Anterior cingulate cortex (tissue), 58 donors: ENCODE measurements at places on chromosomes 1 and 21.

- no peak for DNase-seq
Observed at GRCh38 chr1:48807554-48808260, 31.0 kb upstream of the BEND5 start.

DNA sequence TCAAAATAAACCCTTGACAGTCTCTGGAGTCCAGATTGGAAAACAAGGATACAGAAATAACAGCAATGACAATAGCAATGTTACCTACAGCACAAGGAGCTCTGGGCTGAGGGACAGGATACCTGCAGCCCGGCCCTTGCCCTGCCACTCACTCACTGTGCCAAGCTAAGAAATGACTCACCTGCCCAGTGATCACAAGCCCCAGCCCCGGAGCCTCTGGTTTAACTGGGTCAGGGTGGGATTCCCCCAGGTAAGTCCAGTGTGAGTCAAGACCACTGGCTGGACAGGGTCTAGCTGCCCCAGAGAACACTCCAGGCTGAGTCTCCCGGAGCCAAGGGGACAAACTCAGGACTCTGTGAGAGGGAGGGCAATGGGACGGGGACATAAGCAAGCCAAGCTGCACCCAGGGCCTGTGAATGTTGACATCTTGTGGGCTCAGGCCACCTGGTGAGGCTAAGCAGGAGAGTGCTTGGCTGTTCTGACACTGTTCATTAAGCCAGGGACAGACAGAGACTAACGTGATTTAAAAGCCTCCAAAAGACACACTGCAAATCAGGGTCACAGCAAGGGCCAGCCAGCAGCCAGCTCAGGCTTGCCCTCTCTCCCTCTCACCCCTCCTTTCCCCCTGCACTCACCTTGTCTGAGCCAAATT lies 64.1 kb downstream of the MIS18A start:
- DNase-seq = no peak

GRCh38 chr21:38813547-38813946 lies 7.8 kb downstream of the ETS2 start:
- DNase-seq = no peak

DNA sequence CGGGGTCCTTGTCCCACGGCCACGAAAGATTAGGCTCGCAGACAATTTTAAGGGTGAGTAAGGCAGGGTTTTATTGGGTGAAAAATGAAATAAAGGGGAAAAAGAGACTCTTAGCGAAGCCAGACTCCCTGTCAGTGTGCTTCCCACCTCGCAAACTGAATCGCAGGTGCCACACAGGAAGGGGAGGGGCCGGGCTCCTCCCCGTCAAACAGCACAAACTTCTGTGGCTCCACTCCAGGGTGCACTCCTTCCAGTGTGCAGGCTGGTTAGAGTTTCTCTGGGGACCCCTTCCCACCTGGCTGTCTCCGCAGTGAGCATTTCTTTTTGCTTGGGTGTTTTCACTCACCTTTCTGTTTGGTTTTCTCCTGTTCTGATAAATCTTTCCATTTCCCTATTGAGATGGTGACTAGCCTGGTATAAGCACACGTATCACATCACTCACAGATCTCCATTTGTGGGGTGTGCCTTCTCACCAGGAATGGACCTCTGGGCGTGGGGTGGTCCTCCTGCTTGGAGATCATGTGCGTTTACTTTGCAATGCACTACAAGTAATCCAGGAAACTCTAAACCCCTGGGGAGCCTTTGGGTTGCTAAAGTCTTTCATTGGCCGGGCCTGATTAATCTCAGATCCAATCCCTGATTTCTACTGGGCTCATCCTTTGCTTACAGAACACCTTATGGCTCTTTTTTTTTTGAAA lies 37.6 kb upstream of the GALNT2 start:
- DNase-seq = no peak

DNA sequence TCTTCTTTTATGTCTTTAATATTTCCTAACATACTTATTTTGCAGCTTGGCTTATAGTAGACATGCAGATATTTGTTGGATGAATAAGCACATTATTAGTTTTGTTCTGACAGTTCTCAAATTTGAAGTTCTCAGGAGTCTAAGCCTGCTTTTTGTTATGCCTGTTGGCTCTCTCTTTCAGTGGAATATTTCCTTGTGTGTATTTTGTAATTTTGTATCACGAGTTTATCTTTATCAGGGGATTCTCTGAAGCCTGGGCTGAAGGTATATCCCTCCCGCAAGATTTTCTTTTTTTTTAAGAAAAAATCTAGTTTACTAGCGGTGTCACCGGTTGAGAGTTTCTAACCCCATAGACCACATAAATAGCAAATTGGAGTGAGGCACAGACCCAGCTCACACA lies 105.9 kb downstream of the RGL1 start:
- no peak for DNase-seq

DNA sequence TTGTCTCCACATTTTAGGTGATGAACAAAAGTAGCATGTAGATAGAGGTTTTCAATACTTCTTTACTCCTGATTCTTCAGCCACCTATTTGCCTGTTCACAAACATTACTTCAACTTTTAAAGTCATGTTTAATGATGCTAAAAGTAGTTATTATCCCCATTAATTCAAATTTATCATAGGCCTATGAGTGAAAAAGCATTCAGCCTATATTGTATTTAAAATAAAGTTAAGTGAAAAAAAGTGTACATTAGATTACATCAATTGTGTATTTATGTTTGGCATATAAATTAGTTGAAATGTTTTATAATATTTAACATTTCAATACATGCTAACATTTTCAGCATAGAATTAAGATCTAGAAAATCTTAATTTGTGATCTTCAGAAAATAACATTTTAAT lies 10.5 kb downstream of the CDKN2C start:
- no peak for DNase-seq

DNA sequence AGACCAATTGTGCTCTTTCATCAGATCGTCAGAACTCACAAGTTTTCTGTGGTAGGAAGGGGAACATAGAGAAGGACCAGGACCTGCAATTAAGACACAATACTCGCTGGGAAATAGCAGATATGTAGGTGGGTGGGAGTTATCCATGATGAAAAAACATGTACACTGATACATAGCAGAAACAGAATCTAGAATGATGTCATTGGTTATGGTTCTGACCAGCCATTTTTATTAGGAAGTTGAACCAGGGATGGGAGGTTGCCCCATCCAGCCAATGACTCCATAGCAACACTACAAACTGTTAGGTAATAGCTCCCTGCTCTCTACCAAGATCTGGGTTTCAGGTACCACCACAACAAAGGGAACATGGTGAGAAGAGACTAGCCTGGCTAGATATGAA lies 393.5 kb upstream of the PBX1 start:
- DNase-seq = no peak

DNA sequence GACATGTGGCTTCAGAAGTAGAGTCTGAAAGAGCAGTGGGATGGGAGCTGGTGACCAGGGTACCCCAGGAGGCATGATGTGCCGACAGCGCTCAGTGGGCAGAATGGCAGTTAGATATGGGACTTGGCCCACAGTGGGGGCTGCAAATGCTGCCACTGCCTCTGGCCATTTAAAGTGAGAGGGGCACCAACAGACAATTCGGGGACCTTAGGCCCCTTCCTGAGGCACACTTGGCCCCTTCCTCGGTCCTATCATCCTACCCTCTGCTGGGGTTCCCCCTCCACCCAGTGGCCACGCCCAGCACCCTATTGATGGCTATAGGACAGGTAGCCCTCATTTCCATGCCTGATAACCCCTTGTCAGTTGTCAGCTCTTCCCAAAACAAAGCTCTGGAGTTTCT lies 36.6 kb upstream of the EPHA8 start:
- no peak for DNase-seq

GRCh38 chr1:50109116-50109515 lies 396 bp downstream of the ELAVL4 start:
- no peak for DNase-seq

DNA sequence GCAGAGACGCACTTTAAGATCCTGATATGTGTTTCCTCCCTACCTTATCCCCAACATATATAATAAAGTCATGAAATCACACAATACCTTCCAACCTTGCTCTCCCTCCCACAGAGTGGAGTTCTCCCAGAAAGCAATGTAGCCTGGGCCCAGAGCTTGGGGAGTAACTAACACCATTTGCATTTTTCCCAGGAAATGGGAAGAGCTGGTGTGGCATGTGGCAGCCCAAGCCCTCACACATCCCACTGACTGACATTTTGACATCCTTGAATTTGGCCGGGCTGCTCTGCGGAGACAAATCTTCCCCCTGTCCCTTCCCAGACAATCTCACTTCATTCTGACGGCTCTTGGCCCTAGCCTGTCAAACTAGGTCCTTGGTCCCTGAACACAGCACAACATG lies 37.0 kb upstream of the ATP2B4 start:
- no peak for DNase-seq

- DNase-seq = no peak
Observed at GRCh38 chr1:32398401-32398800, 4.2 kb upstream of the BSDC1 start.

DNA sequence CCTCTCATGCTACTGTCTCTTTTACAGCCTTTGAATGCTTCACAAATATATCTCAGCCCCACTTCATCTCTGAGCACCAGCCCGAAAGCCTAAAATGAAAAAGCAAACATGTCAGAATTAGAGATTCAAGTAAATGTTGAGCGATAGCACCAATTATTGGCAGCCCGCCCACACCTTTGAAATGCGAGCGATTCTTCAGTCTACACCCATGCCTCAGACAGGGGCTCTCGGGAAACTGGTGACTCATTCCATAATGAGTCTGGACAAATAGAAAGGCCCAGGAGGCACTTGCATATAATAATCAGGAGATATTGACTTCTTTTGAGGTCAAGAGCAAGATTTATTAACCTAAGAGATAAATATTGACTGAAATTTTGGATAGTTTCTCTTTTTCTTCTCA lies 487.3 kb upstream of the PTBP2 start:
- DNase-seq = no peak

DNA sequence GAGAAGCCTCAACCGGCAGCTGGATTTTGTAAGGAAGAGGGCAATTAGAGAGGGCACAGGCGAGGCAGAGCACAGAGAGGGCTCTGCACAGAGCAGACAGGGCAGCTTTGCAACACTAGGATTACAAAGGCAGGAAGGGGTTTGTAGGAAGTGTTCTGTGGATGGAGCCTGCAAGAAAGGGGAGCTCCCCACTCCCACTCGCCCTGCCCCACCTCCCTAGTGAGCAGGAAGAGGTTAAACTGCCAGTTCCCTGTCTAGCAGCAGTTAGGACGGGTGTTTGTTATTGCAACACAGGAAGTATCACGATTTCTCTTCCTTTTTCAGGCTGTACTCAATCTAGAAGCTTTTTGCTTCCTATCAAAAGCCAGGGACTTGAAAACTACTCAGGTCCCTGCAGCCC lies 63.3 kb upstream of the LRRC8D start:
- no peak for DNase-seq

GRCh38 chr1:8259498-8260290 lies 58.2 kb upstream of the SLC45A1 start:
- DNase-seq = no peak

GRCh38 chr1:225811622-225812487 lies 1.9 kb downstream of the EPHX1 start:
- DNase-seq = no peak

- no peak for DNase-seq
Observed at GRCh38 chr1:103180660-103181059, 72.3 kb upstream of the COL11A1 start.

- DNase-seq = no peak
Observed at GRCh38 chr1:18947570-18947969, 8.9 kb downstream of the IFFO2 start.

- no peak for DNase-seq
Observed at GRCh38 chr1:221071777-221072176, 192.5 kb downstream of the HLX start.

- no peak for DNase-seq
Observed at GRCh38 chr1:115492880-115493279, 148.9 kb upstream of the VANGL1 start.

GRCh38 chr1:197806718-197807117 lies 31.4 kb upstream of the DENND1B start:
- DNase-seq = no peak

DNA sequence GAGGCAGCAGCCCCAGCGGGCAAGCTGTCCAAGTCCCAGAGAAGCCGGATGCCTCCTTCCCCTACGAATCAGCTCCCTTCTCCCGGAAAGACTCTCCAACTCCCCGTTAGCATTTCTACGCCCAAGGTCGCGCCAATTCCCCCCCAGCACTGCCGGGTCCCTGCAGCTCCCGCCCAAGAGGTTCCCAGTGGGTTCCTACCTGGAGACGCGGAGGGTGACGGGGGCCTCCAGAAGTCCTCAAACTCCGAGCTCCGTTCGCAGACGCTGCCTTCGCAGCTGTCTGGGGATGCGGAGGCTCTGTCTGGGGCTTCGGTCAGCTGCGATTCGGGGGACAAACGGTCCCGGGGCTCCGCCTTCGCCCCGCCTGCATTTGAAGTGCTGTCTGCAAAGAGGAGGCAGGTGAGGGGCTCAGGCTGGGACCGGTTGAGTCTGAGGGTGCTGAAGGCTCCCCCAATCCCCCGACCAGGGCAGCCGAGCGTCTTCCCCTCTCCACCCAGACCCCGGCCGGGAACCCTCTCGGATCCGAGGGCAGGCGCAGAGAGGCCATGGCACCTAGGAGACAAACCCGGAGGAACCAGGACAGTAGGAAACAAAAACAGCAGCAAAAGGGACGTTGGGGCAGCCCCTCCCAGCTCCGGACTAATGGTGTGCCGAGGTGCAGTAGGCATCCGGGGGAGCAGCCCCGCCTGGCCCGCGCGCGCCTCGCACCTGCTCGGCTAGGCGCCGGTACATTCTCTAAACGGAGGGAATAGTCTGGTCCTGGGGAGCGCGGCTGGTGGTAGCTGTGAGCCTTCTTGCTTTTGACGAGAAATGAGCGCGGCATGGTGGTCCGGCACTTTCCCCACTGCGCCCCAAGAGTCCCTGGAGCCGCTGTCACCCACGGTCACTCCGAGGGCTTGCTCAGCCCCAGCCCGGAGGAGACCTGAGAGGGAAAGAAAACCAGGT lies 3.8 kb downstream of the GFI1 start:
- DNase-seq = no peak

DNA sequence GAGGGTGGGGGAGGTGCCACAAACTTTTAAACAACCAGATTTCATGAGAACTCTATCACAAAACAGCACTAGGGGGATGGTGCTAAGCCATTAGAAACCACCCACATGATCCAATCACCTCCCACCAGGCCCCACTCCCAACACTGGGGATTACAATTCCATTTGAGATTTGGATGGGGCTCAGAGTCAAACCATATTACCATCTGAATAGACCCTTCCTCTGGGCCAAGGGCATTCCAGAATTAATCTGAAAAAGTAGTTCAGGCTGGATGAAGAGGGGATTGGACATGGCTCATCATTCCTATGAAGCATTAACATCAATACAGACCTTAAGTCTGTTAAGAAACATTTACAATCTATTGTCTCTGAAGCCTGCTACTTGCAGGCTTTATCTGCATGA lies 149.9 kb upstream of the DNAH14 start:
- no peak for DNase-seq

DNA sequence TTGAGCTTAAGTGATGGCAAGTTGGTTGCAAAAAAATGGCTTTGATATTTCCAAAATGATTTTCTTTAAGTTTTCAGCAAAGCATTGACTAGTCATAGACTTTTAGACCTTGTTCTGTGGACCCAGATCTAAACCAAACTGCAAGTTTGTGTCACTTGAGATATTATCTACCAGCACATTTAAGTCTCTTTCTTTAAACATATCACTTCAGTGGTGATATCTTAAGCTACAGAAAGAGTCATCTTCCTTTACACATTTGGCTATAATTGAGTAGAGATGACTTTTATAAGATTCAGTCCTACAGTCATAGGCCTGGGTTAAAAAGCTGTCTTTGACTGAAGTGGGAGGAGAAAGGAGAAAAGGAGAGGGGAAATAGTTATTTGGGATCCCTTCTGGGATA lies 95.2 kb downstream of the RUNX1 start:
- DNase-seq = no peak

- DNase-seq = no peak
Observed at GRCh38 chr1:248804771-248805681, 20.7 kb downstream of the SH3BP5L start.

GRCh38 chr1:197577580-197577979 lies 197.7 kb downstream of the DENND1B start:
- DNase-seq = no peak
